ENCODE measurements at places on chromosomes 4 and X.

GRCh38 chr4:86595426-86595805 lies 1.3 kb downstream of the PTPN13 start:
- no peak for DNase-seq

DNA sequence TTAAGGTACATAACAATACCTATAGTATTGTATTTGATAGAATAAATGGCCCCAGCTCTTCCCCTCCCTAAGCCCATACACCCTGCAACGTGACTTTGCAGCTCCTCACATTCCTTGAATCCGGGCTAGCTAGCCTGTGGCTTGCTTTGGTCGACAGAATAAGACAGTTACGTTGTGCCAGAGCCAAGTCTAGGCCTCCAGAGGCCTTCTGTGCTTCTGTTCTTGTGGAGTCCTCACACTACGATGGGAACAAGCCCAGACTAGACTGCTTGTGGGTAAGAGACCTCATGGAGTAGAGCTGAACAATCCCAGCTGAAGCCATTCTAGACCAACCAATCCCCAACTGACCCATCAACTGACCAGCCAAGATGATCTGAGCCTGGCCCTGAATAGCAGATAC lies 102.4 kb upstream of the PLAC1 start:
- DNase-seq, result no peak

- DNase-seq, result peak; percentile 2
These were observed 91.0 kb downstream of the BEND2 start for GRCh38 chrX:18129690-18130089.

- no peak for DNase-seq
These were observed 96.5 kb upstream of the PGRMC2 start for GRCh38 chr4:128384091-128384520.

DNA sequence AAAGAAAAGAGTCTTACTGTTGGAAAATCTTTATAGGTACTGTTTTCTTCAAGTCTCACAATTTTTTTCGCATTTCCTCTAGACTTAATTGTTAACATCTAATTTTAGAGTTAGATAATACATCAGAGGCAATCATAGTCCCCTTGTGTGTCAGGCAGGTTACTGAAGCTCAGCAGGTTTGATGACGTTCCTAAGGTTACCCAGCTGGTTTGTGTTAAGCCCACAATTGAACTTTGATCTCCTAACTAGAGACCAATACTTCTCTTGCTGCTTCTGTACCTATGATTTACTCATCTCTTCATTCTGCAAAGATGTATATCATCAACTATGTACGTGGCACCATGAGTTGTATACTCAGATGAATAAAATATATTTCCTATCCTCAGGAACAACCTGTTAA lies 131.6 kb upstream of the STIM2 start:
- DNase-seq, result no peak
